Activated T-helper 2 cell treated with anti-CD3 and anti-CD28 coated beads, Interferon-gamma antibody, Interleukin-2, Interleukin-4, amounts not matched to agents 10 μg/mL and 5 μg/mL and 100 μg/mL, durations not matched to agents 14 hours and 24 hours and 36 hours (primary cell): ENCODE measurements at places on chromosomes 1 and 21. TPM values are rescaled to one million over a fixed set of nuclear protein-coding genes. Genes with fewer than 3 reads are reported as not detected.

The CACNA1S gene
- total RNA-seq, result not detected in 2 replicates

The HCN3 gene
- total RNA-seq, result 4.8 and 5.4 TPM in 2 replicates

The UMODL1 gene
- not detected in 2 replicates for total RNA-seq

GRCh38 chr1:25575191-25575590 is 31.8 kb downstream of the LDLRAP1 start:
- no peak overlapping the region for H3K4me3 ChIP-seq
- H3K36me3 ChIP-seq, result no peaks in the 10 kb centered on the region
- peaks cover 10% of the 10 kb centered on the region for H3K27me3 ChIP-seq
- no peak overlapping the region for H3K27ac ChIP-seq
- DNase-seq, result no peak

- H3K27me3 ChIP-seq, result no peaks in the 10 kb centered on the region
- H3K4me3 ChIP-seq, result no peak overlapping the region
- peaks cover 2% of the 10 kb centered on the region for H3K4me1 ChIP-seq
- no peak for DNase-seq
- H3K27ac ChIP-seq, result no peak overlapping the region
Measured at GRCh38 chr21:44949161-44949778, 9.4 kb downstream of the SLX9 start.

- no peaks in the 10 kb centered on the region for H3K27me3 ChIP-seq
- no peak for DNase-seq
- H3K4me3 ChIP-seq, result no peak overlapping the region
Measured at GRCh38 chr1:160375788-160376524, 9.1 kb downstream of the NHLH1 start.

DNA sequence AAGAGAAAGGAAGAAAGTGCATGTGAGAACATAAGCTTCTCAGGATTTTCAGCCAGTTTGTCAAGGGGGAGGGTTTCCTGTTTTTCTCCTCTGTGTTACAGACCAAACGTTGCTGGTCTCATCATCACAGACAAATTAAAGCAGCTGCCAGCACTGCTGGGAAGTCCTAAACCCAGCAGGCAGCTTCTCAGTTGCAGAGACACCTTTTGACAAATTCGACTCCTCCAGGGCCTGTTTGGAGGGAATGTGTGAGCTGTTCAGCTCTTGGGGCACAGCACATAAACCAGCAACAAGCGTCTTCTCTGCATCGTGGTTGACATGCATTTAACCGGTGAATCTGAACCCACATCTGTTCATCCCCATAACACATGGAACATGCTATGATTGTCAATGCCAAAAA is 454.6 kb upstream of the RUNX1 start:
- no peaks in the 10 kb centered on the region for H3K36me3 ChIP-seq
- peaks cover 7% of the 10 kb centered on the region for H3K27me3 ChIP-seq
- peak overlapping the region; percentile 15 for H3K4me3 ChIP-seq
- H3K4me1 ChIP-seq, result peaks cover 27% of the 10 kb centered on the region

GRCh38 chr1:92366040-92366395 is 67.2 kb downstream of the RPAP2 start:
- peak overlapping the region; percentile 67 for H3K27ac ChIP-seq
- H3K36me3 ChIP-seq, result peaks cover 51% of the 10 kb centered on the region
- no peak overlapping the region for H3K4me3 ChIP-seq
- no peaks in the 10 kb centered on the region for H3K27me3 ChIP-seq

- peaks cover 25% of the 10 kb centered on the region for H3K4me1 ChIP-seq
- peaks cover 19% of the 10 kb centered on the region for H3K36me3 ChIP-seq
- no peak for DNase-seq
- H3K4me3 ChIP-seq, result no peak overlapping the region
- no peaks in the 10 kb centered on the region for H3K27me3 ChIP-seq
Measured at GRCh38 chr1:246583448-246584185, 17.4 kb downstream of the CNST start.
